ENCODE measurements at places on chromosomes 5 and 9. TPM values are rescaled to one million over a fixed set of nuclear protein-coding genes. Genes with fewer than 3 reads are reported as not detected.

NR6A1 gene
- total RNA-seq = 0.57 TPM

CNTLN gene
- total RNA-seq = 16.8 TPM

- DNase-seq = no peak
Observed at GRCh38 chr9:105968811-105969466, 274.6 kb downstream of the TMEM38B start.

SLC4A9 gene
- not detected for total RNA-seq

DNA sequence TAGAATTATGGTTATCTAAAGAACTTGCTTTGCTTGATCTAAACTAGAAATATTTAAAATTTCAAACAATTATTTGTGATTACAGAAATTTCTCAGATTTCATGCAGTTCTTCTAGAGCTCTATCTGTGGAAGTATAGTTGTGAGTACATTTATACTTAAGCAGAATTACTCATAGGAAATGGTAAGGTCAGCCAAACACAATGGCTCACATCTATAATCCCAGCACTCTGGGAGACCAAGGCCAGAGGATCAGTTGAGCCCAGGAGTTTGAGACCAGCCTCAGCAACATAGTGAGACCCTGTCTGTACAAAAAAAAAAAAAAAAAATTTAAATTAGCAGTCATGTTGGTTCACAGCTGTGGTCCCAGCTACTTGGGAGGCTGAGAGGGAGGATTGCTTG, 71.0 kb downstream of the INVS start:
- no peak for DNase-seq

- DNase-seq = no peak
Observed at GRCh38 chr5:172111852-172112225, 76.2 kb downstream of the STK10 start.

DNA sequence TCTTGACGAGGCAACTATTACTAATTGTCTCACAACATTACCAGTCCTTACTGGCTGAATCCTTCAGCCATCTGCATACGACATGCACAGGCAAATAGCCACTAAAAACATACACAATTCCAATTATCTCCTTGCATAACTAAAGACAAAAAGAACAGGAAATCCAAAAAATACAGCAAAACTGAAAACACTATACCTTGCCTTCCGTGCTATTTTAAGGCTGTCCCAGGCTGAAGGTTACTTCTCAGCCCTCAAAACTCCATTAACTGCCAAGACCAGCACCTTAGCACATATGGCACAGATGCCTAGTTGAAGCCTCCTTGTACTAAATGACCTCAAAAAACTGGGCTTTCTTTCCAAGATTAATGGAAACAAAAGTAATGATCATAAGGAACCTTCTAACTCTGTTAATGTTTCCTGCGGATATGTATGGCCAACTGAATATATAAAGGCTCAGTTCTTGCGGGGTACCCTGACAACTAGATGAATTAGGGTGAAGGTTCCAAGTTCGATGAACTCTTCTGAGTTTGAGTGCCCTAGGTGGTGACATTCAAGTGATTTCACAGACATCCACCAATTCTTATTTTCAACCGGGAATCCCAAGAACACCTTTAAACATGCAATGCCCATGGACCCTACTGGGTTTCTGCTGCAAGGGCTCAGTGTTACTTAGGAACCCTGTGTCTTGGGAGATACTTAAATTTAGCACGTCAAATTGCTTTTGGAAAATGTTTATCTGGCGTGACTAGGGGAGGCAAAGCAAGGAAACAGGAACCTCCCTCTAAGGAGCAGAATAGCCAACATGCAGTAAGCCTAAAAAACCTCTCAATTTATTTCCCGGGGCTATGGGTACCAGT, 455.3 kb downstream of the RAB3C start:
- DNase-seq = no peak

PHF24 gene
- 0.23 TPM for total RNA-seq

- DNase-seq = no peak
Observed at GRCh38 chr9:125513668-125514413, 193.2 kb downstream of the MAPKAP1 start.

DNA sequence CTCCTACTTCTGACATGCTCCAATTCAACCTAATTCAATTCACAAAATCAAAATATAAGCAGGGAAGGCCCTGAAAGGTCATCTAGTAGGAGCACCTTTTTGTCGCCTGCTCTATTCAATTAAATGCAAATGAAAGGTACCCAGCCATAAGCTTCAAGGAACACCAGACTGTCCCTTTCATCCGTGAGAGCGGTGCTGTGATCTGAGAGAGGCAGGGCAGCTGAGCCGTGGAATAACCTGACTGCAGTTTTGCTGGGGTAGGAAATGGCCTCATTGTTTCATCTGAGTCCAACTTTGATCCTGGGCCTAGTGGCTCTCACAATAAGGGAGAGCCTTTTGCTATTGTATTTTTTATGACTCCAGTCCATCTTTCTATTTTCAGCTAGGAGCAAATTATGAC, 39.8 kb upstream of the GLRA1 start:
- DNase-seq = no peak

SLC6A19 gene
- total RNA-seq = not detected

DNA sequence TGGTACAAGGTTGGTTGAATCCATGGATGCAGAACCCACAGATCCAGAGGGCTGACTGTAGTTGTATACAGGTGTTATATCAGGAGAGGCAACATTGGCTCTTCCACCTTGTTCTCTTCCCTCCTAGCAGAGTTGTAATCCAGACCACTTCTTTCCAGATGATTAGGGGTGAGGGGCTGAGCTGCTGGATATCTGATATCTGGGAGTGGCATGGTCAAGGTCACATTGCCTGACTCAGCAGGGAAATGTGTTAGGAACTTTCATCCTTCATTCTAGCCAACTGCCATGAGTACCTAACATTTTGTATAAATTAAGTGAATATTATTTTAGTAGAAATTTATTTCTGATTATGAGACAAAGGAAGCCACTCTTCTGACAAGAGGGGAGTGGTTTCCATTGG, 7.3 kb downstream of the DAPK1 start:
- no peak for DNase-seq

DNA sequence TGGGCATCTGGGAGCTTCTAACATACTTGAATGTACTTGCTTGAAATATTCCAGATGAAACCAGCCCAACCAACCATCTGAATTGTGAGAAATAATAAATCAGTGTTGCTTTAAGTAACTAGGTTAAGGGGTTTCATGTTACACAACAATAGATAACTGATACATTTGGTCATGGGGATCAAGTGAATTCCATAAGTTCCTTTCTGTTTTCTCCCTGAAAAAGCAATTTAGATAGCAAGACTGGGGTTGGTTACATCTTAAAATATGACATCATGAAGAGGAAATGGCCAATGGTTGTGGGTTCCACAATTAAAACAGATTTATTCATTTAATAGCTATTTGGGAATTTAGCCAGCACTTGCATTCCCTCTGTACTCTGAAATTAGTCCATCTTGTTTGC, 559.7 kb downstream of the TLR4 start:
- no peak for DNase-seq

PCDHA4 gene
- 1.00 TPM for total RNA-seq

GRCh38 chr9:18067548-18068120, 406.3 kb upstream of the ADAMTSL1 start:
- no peak for DNase-seq

NPR3 gene
- total RNA-seq = 5.8 TPM

GRCh38 chr9:98944734-98945074, 997 bp downstream of the COL15A1 start:
- no peak for DNase-seq

- DNase-seq = no peak
Observed at GRCh38 chr5:117731446-117731845, 1156.8 kb upstream of the SEMA6A start.

IGFBPL1 gene
- total RNA-seq = not detected

GRCh38 chr5:124512952-124513632, 233.3 kb downstream of the ZNF608 start:
- DNase-seq = no peak

DNA sequence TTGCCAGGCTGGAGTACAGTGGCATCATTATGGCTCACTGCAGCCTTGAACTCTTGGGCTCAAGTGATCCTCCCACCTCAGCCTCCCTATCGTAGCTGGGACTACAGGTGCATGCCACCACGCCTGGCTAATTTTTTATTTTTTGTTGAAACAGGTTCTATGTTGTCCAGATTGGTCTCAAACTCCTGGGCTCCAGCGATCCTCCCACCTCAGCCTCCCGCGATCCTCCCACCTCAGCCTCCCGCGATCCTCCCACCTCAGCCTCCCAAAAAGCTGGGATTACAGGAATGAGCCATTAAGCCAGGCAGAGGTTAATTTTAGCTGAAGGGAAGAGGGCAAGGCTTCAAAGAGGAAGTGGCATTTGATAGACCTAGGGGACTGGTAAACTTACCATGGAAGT, 32.8 kb upstream of the CCNB1 start:
- no peak for DNase-seq

DNA sequence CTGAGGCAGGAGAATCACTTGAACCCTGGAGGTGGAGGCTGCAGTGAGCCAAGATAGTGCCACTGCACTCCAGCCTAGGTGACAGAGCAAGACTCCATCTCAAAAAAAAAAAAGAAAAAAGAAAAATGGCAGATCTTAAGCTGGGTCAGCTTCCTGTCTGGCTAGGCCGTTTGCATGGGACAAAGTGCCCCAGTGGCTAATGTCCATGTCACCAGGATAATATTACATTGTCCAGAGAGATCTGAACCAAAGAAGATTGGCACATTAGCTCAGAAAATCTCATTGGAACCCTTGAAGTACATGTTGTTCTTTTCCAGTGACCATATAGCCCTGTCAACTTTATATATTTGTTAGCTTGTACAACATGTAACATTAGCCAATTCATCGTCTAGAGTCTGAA, 59.2 kb upstream of the DAB2IP start:
- no peak for DNase-seq

DNA sequence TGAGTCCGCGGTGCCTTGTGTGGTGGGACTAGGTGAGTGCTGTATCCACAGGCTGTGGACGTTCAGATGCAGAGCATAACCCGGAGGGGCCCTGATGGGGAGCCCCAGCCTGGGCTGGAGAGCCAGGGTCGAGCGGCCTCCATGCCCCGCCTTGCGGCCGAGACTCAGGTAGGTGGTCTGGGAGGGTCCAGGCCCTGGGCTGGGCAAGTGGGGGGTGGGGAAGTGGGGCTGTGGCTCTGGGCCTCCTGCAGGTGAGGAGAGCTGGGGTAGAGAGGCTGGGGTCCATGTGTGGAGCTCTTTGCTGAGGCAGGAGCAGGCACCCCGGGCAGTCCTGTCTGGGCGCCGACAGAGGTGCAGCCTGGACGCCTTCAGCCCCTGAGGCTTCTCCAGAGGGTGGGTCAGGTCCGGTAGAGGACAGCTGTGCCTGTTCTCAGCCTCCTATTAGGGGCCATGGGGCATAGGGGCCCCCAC, 241.1 kb downstream of the CACNA1B start:
- DNase-seq = no peak

IL7R gene
- 3.4 TPM for total RNA-seq
